ENCODE measurements at places on chromosomes 3 and 15. TPM values are rescaled to one million over a fixed set of nuclear protein-coding genes. Genes with fewer than 3 reads are reported as not detected.

GRCh38 chr3:58799271-58799670, 132.7 kb upstream of the FAM3D start:
- no peak for DNase-seq

GRCh38 chr3:157475921-157476414, 27.2 kb downstream of the VEPH1 start:
- DNase-seq: no peak

DNA sequence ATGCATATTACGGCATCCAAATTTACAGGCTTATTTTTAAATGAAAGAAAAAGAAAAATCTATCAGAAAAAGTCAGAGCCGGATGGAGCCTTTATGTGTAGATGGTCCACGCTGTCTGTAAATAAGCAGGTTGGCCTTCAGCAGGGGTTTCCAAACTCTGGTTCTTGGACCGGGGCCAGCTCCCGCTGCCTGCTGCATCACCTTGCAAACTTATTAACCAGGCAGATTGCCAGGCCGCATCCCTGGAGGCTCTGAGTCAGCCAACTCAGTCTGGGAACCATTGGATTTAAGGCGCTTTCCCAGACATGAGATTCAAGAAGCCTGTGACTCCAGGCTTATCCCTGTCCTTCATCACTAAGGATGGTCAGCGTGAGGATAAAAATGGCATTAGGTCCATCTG, 212.4 kb downstream of the OPA1 start:
- DNase-seq: no peak

DNA sequence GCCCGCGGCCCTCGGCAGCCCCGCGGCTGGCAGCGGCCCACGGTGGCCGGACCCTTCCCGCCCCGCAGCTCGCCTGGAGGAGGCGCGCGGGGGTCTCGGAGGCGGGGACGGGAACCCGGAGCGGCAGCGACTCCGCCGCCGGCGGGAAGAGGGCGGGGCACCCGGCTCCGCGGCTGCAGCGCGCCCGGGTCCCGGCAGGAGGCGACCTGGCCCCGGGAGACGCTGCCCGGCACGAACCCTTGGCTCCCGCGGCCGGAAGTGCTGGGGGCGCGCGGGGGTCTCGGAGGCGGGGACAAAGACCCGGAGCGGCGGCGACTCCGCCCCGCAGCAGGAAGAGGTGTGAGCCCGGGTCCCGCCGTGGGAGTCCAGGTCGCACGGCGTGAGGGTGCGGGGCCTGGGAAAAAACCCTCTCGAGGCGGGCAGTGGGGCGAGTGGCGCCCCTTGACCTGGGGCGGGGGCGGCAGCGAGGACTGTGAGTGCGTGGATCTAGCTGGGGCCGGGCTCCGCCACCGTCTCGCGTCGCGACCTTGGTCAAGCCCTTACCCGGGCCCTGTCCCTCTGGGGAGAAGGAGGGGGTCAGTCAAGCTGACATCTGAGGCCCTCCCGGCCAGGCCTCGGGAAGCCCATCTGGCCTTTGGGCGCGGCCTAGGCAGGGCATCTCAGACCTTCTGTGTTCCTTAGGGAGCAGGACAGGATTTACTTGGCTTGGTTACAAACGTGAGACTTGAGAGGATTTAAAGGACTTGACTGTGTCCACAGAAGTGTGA, at the start of gene CIB2:
Gene CIB2 (minus strand): TSS at position 151 of the 767 bp plus-strand sequence. CDS start 230 bp downstream, outside the sequence.
- peak; percentile 75 for DNase-seq

DNA sequence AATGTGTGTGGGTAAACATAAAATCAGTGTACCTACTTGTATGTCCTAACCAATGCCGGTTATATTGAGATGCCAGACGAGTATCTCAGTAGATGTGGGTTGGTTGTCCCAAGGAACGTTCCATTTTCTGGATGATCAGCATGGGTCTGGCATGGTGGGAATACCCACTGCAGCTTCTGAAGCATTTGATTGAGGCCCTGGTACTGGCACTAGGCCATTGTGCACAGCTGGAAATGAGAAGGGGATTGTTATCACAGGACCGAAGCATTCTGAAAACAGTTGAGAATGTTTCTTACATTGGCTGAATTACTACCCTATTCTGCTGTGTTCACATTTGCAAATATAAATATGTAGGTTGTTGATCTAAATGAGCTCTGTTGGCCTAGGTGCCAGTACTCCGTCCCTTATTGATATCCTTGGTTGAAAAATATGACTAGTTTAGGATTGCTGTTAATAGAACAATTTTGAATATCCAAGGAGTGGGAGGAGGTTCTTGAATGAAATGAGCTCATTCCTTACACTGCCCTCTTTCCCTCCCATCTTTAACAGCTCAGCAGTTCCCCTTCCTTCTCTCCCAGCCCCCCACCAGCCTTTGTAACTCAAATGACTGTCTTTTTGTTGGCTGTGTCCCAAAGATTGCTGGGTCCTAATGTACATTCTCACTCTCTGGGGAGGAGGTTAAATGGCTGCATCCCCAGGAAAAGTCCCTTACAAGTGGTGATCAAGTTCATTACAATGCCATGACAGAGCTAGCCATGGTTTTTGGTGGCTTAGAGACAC, 293.3 kb upstream of the TPM1 start:
- no peak for DNase-seq

DNA sequence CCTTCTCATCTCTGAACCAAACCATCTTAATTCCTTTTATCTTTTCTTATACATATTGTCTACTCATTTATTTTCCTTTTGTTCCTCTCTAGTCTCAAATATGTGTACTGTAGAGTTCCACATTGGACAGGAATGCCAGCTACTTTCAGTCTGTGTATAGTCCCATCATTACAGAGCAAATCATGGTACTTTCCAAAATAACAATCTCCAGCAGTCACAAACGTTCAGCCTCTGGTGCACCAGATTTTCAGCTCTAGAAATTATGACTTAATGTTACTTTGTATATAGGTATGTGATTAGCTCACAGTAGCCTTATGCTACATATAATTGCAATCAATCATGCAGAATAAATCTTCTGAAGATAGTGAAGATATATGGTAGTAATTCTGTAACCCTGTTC, 32.5 kb upstream of the TM4SF4 start:
- DNase-seq: no peak

GRCh38 chr3:42490243-42490642, 12.2 kb upstream of the VIPR1 start:
- DNase-seq: no peak

DNA sequence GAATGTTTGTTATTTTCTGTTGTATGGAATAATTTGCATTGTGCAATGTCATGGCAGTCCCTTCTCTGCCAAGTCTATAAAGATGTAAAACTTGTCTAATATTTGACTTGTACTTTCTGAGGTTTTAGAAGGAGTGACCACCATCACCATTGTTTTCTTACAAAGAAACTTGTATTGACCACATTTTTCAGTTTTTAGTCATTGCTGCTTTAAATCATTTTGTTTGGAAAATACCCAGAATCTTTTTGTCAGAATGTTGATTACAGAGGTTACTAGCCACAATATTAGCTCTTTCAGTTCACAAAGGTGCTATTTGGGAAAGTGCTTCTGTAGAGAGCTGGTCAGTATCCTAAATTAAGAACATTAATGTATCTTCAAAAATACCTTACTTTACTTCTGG, 532.4 kb upstream of the GBE1 start:
- no peak for DNase-seq

- DNase-seq: no peak
Observed at GRCh38 chr15:85407421-85408269, 27.2 kb downstream of the AKAP13 start.

- DNase-seq: no peak
Observed at GRCh38 chr3:27392950-27393679, 23.9 kb upstream of the NEK10 start.

DNA sequence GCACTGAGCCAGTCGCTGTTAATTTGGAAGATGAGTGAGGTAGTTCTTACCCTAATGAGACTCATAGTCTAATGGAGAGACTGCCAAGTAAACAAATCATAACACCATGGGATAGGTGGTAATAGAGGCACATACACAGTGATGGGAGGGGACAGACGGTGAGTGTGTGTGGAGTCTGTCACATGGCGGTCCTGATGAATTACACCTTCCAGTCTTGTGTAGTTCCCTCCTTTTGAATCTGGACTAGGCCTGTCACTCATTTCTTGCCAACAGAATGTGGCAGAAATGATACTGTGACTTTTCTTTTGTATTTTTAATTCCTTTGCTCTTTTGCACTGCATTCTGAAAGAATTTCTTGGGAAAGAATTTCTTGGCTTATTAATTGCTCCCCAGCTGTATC, 78.1 kb downstream of the NR1D2 start:
- DNase-seq: no peak

DNA sequence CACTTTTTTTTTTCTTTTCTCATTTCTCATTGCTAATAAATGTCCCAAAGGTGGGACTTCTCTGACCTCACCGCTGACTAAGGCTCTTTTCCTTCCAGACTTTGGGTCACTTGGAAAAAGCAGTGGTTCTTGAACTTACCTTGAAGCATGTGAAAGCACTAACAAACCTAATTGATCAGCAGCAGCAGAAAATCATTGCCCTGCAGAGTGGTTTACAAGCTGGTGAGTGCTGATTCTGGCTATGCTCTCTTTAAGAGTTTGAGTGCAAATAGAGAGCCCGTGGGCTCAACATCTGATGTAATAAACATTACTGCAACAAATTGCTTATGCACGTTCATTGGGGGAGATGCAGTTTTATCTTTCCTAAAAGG, 2.0 kb downstream of the BHLHE40 start:
- DNase-seq: no peak

DNA sequence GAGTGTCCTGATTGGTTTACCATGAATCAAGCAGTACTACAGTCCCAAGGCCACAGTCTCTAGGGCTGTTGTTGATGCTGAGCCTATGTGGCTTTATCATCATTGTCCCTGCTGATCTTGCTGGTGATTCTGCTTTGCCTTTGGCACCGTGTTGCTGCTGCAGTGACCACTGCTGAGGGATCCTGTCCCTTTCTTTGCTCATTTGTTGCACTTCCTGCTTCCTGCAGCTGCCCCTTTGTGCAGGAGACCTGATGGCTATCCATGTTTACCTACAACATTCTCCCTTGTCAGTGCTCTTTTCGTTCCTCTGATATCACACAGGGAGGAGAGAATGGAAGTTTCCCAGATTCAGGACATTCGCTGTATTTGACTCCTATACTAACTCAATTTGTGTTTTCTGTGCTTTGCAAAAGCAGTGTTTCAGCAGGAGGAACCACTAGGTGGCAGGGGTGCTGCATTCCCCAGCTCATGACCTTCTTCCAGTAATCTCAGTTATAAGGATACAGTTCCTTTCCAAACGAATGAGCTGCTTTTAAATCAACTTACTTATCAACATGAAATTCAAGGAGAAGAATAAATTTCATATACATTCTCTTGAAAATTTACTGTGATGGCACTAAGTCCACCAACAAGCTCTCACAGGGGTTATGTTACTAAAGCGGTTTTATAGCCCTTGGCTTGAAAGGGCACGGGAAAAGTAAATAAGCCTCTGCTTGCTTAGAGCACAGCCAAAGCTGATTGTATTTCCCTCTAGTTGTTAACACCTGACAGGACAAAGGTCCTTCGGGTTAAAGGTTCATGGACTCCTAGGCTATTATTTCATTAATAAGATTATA, 9.7 kb upstream of the THUMPD3 start:
- DNase-seq: peak; percentile 34

DNA sequence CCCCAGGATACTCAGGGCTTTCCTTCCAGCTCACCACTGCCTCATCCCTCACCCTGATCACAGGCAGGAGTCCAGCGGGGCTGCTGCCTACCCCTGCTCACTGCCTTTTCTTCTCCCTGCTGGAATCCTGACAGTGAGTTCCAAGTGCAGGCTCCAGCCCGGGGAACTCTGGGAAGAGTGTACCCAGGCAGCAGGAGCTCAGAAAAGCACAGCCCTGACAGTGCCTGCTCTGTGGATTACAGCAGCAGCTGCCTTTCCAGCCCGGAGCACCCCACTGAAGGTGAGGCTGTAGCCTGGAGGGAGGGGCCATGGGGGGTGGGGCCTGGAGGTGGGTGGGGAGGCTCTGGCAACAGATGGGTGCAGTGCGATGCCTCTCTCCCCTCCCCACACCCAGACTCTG, 6.1 kb upstream of the JMJD7 start:
- no peak for DNase-seq

DNA sequence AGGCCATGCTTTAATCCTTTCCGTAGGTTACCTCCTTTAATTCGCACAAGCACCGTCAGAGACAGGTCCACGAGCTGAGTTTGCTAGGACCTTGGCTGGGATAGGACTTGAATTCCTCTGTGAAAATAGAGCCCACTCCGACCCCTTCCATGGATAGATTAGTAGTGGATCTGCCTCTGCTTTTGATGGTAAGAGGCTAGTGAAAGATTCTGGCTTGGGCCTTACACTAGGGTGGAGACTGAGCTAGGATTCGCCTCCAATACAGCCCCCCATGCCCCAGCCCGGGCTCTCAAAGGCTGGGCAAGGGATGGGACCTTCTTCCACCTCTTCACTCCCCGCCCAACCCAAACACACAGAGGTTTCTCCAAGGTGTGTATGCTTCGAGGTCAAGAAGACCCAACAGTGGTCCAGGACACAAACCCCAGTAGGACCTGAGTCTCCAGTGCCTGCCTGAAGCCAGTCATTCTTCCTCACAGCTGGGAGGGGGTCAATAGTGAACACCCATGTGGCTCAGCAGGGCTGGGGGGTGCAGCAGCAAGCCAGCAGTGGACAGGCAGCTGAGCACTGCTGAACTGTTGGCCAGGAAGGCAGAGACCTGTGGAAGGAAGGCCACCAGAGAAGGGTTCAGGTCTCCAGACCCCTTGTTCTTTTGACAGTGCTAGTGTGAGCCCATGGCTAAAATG, 75.7 kb downstream of the SPSB4 start:
- DNase-seq: no peak

- no peak for DNase-seq
Observed at GRCh38 chr3:112746675-112747280, 99.9 kb downstream of the CD200R1L start.

DNA sequence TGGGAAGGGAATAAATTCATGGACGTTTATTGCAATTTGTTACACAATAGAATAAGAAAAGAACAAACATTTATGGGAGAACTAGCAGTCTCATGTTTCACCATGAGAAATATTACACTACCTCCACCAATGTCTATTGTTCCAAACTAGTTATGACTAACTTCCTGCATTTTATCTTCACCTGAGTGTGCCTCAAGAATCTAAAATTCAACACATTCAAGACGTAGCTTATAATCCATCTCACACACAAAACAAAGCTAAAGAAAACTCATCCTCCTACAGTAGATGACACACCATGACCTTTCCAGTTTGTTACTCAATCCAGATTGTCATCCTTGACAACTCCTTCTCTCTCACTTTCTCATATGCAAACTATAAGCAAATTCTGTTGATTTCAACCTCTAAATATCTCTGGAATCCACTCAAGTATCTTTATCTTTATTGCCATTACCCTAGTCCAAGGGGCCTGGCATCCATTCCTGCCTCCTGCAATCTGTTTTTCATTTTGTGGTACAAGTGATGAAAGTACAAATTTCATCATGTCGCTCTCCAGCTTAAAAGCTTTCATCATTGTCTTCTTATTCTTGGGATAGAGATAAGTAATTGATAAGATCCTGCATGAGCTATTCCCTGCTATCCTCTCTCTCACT, 229.9 kb downstream of the NR2F2 start:
- DNase-seq: no peak

RTP3 gene
- not detected for total RNA-seq

CFAP92 gene
- total RNA-seq: 0.37 TPM

SLC22A13 gene
- total RNA-seq: 0.78 TPM

GPR171 gene
- 232 TPM for total RNA-seq

TNIK gene
- total RNA-seq: 39.9 TPM

TMC3 gene
- not detected for total RNA-seq

TTC21A gene
- total RNA-seq: 0.55 TPM

SKOR1 gene
- total RNA-seq: 0.09 TPM

NLGN1 gene
- not detected for total RNA-seq

PPP2R3A gene
- total RNA-seq: 0.09 TPM

CHST2 gene
- total RNA-seq: 7.7 TPM

MAPKAPK3 gene
- 178 TPM for total RNA-seq

MUC4 gene
- total RNA-seq: 1.4 TPM

LYZL4 gene
- not detected for total RNA-seq

Data from activated T-helper 2 cell treated with anti-CD3 and anti-CD28 coated beads, Interferon-gamma antibody, Interleukin-2, Interleukin-4, amounts not matched to agents 10 μg/mL and 5 μg/mL and 100 μg/mL, durations not matched to agents 14 hours and 24 hours and 36 hours (primary cell).